ENCODE measurements at places on chromosomes 12 and 14. TPM values are rescaled to one million over a fixed set of nuclear protein-coding genes. Genes with fewer than 3 reads are reported as not detected.

CLEC12A gene
- polyA plus RNA-seq, result 1.1 TPM

DNA sequence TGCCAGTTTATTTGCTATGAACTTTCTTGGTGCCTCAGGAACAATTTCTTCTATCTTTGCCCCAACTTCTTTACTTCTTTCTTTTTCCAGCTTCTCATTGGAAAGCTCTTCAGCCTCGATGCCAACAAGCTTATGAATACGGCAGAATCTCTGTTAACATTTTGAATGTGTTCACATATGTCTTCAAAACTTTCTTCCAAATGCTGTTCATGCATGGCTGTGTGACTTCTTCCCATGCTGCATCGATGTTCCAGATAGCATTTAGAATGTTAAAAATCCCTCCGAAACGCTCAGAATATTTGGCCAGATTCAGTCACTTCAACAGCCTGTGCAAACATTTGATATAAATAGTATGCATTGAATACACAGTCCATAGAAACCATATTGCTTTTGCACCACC lies 247.8 kb upstream of the ARID2 start:
- no peak for DNase-seq

GRCh38 chr14:50260511-50260910 lies 29.1 kb upstream of the SOS2 start:
- DNase-seq, result peak; percentile 25

- DNase-seq, result no peak
Measured at GRCh38 chr12:90653040-90653439, 301.9 kb downstream of the CCER1 start.

DNA sequence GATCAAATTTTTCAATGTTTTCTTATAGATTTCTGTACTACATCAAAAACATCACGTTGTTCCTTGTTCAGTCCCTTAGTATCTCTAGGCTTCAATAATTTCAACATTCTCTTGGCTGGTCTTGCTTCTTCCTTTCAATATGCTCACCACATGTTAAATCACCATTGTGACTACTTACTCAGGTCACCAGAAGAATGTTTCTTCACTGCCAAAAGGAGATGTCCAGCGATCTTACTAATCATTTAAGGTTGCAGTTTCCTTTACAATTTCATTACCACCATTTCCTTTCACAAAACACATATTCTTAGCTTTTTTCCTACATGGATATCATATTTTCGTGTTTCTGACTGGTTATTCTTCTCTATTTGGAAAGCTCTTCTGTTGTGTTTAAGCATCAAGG lies 363.8 kb downstream of the NAV3 start:
- DNase-seq, result no peak

- DNase-seq, result peak; percentile 36
Measured at GRCh38 chr14:51020024-51020710, 74.7 kb downstream of the TRIM9 start.

GRCh38 chr12:29782871-29783772 lies 620 bp downstream of the TMTC1 start:
- DNase-seq, result peak; percentile 38

DNA sequence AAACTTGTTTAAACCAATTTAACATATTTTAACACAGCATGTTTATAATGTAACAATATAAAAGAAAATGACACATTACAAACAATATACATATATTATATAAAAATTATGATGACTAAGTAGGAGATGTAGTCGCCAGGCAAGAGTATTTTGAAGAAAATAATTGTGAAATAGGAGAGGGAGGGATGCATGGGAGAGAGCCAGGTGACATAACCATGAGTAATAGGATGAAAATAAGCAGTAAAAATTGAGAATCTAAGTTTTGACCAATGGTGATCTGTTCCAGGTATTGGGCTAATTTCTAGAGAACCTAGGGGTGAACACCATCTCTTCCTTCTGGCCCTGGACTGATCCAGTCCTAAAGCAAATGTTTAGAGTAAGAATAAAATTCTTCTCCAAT lies 315.2 kb upstream of the G2E3 start:
- no peak for DNase-seq

GRCh38 chr12:132432721-132433577 lies 57.0 kb upstream of the FBRSL1 start:
- DNase-seq, result peak; percentile 81

EGLN3 gene
- 62.0 TPM for polyA plus RNA-seq

- DNase-seq, result no peak
Measured at GRCh38 chr12:131923260-131923659, 5.8 kb upstream of the PUS1 start.

DNA sequence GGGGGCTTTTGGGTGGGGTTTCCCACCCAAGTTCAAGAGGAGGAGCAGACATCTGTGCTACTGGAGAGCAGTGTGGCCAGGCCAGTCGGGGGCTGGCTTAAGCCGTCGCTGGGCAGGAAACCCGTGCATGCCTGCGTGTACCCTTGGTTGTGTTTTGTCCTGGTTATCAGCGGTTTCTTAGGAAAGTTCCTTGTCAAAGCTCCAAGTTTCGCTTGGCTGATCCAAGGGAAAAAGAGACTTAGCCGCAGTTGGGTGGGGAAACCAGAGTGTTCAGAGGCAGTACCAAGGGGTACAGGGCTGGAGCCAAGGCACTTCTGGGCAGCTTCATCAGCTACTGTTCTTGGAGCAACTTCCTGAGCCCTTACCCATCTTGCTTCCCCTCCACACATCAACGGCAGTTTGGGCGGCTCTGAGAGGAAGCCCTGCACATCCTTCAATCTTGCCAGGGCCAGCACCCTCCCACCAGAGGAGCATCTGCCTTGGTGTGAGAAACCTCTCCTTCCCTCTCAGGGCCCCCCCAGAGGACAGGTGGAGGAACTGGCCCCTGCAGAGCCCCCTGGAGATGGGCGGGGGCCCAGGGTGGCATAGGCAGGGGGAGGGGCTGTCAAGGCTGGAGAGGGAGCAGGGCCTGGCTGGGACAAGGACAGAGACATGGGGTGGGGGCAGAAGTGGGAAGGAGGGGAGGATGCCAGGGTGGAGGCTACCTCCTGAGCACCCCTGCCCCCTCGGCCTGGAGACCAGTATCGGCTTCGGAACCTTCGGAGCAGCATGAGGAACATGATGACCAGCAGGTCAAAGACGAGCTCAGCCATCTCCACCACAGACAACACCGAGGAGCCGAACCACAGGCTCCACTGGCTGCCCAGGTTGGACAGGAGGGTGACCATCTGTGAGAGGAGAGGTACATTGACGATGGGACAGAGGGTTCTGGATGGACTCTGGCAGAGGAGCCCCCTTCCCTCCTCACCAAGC lies 5.8 kb upstream of the TNFRSF1A start:
- DNase-seq, result peak; percentile 50

DNA sequence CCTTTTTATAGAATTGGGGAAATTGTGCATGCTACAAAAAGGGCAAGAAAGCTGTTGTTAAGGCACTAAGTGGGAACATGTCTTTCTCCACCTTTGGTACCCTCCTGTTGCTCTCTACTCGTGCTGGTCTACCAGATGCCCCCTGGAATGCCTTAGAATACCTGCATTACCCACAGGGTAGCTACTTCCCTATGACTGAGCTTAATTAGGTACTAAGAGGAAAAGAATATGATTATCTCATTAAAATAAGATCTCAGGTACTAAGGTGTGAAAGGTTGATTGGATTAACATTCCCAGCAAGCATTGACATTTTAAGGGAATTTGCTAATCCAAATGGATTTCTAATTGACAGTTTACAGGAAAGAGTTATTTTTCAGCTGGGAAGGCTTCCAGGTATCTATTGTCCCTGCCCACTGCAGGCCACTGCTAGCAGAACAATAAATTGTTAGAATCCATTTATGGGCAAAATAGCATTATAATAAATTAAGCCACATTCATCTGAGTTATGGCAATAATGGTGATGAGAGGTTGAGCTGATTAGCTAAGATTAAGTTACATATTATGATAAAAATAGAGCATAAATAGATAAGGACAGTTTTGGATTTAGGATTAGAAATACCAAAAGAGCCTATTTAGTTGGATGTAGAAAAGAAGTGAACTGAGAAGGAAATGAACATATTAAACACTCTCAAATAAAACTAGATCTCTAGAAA lies 67.8 kb upstream of the GRIP1 start:
- no peak for DNase-seq
